Spleen (tissue), 13 donors: ENCODE measurements at places on chromosomes 13 and 19. TPM values are rescaled to one million over a fixed set of nuclear protein-coding genes. Genes with fewer than 3 reads are reported as not detected.

GRCh38 chr13:69487576-69487975 lies 620.0 kb upstream of the ATXN8OS start:
- no peak for DNase-seq

The FRY gene
- 30.0 TPM for total RNA-seq

The WDR87 gene
- total RNA-seq, result not detected

DNA sequence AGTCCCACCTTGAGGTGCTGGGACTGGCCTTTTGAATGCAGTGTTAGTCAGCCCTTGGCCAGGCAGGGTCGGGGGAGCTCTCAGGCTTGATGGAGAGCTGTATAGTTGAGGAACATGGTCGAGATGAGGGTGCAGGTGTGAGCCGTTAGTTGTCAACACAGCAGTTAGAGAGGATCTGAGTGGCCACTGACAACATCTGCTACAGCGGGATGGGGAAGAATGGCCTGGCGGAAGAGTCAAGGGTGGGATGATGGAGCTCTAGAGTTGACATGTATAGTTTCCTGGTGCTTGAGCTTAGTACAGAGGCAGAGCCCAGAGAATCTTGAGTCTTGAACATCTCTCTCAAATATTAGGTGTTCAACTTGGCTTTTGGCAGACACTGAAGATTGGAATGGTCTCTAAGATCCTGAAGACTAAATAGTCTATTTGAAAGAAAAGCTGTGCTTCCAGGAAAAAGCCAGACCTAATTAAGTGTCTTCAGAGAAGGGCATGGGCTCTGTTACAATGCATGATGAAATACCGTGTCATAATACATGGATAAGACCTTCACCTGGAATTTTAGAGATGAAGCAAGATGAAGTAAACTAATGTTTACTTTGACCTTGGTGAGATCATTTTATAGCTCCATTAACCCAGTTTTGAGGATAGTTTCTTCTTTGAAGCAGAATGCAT lies 9.7 kb downstream of the PCCA start:
- DNase-seq, result no peak

GRCh38 chr19:18775586-18776287 lies 15.4 kb downstream of the COMP start:
- DNase-seq, result no peak

- DNase-seq, result no peak
Observed at GRCh38 chr19:35105411-35106290, 10.0 kb upstream of the FXYD3 start.

DNA sequence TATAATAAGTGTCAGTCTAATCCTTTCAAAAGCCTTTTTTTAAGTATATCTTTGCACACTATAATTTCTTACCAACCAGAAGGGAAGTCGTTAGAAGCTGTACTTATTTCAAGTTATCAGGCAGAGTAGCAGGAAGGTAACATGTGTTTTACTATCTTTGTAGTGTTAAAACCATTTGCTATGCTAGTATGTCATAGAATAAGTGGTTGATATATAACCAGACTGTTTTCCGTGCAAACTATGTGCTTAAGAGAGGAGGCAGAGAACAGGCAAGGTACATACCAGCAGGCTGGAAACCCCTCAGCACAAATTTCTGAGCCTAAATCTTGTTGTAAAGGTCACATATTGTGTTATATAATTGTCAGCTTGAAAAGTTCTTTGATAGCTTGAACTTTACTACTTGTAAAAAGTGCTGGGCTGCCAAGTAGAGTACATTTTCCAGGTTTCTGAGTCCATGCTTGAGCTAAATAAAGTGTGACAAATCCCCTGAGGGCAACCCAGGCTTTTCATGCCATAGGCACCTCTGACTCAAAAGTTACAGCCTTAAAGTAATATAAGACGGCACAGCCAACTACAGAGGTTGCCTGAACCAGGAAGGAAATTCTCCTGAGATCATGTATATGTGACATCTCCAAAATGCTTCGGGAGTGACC lies 1297.4 kb downstream of the PCDH9 start:
- DNase-seq, result no peak
